Stimulated activated CD8-positive, alpha-beta memory T cell treated with anti-CD3 and anti-CD28 coated beads, Interleukin-4, amount 100 ng/mL, for 1 hour (primary cell): ENCODE measurements at places on chromosomes 4 and X.

GRCh38 chr4:15344041-15344440, 83.8 kb upstream of the C1QTNF7 start:
- DNase-seq: no peak

DNA sequence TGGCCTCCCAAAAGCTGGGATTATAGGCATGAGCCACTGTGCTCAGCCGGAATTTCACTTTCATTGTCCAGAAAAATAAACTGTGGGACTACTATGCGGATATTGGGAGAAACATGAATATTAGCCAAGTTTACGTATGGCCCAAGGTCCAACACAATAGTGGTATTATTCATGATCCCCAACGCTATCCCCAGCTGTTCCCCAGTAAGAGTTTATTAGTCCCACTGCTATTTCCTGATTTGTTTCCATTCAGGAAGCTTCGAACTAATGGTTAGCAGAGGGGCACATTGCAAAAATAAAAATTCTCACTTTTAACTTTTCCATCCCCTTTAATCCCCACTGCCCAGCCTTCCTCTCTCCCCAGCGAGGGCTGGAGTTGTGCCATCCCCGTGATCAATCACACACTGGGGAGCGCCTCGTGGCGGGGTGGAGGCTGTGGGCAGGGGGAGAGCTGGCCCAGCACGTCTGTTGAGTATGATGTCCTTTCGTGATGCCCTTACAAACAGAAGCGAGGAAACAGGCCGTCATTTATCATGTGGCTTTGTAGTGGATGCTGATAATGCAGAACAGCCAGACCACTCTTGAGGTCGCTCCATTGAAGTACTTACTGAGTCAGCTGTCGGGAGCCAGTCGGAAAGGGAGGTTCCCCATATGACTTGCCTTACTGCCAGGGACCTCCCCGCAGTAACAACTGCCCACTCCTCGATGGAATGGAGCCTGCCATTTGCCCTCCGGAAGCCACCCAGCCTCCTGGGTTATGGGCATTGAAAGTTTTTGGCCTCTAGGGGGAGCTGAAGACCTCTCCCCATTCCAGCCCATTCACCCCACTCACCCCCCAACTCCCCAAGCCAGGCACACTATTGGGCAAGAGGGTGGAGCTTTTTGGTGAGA, 117.0 kb downstream of the KDR start:
- DNase-seq: no peak

- DNase-seq: no peak
Observed at GRCh38 chr4:31021008-31021407, 300.8 kb downstream of the PCDH7 start.

DNA sequence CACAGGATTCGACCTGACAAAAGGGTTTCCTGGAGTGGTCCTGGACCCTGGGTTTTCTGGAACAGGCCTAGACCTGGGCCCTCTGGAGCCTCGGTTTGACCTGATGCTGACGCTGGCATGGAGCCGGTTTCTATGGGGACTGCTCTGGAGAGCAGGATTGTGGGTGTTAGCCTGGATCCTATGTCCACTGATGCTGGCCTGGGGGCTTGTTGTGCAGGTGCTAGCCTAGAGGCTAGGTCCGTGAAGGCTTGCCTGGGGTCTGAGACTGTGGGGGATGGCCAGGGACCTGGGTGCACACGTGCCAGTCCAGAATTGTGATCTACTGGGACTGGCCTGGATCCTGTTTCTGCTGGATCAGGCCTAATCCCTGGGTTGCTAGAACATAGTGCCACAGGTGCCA, 173.1 kb downstream of the TMEM47 start:
- no peak for DNase-seq

DNA sequence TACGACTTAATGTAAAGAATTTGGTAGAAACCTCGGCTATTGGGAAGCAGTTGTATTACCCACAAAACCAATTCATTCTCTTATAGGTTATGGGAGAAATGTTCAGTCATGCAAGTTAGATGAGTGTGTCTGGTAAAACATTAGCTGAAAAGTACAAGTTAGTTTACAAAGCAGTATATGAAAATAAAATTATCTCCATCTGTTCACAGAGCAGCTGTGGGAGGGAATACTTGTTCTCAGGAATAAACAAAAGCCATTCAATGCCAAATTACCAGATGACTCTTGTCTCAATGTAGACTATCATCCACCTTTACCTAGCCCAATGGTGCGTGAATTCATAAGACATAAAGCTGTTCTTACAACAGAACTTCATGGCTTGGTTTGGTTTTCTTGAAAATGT, 28.6 kb downstream of the STAP1 start:
- no peak for DNase-seq

DNA sequence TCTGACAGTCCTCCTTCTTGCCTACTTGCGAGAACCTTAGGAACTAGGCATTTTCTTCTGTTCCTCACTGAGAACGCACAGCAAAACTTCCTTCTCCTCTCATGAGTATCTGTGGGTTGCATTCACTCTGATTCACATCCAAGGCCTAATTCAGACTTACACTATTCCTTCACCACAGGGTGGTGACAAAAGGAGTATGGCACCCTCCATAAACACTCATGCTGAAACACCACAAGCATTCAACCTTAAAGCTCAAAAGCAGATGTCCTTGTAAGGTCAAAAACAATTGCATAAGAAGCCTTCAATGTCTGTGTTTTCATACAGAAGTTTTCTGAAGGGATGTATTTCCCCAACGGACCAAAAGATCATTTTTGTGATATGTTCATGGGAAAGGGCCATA, 147.3 kb downstream of the CORIN start:
- DNase-seq: no peak

- DNase-seq: no peak
Observed at GRCh38 chr4:73257651-73258435, 755 bp downstream of the ANKRD17 start.

DNA sequence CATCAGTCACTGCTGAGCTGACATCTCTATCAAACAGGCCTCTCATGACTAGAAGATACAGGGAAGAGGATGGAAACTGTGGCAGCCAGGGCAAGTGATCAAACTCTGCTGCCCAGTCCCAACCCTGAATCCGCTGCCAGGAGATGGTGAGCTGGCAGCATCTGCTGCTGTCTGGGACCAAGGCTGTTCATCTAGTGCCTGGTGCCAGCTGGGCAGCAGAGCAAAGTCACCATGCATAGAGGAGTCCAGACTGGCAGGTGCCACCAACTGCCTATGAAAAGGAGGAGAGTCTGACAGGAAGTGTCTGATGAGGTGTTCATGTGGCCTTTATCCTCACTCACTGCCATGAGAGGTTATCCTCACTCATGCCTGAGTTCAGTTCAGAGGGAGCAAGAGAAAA, 518.9 kb downstream of the MID1IP1 start:
- DNase-seq: no peak

- no peak for DNase-seq
Observed at GRCh38 chr4:122658818-122659295, 38.0 kb upstream of the IL21 start.

DNA sequence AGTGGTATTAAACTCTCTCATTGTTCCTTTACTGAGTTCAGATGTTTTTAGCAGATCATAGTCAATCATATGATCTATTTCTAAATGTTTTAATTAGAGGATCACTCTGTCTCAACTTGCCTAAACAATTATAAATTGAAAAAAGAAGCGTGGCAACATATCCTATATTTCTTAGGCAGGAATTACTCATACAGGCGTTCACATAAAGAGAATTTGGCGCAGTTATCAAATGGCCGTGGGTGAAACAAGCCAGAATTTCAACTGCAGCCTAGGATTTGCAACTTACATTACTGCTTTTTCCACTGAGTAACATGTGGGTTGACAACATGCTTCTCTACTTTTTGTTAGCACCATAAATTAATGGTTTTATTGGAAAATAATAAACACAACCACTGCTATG, 141.3 kb downstream of the CPE start:
- DNase-seq: no peak

GRCh38 chr4:80094191-80094590, 21.2 kb upstream of the ANTXR2 start:
- no peak for DNase-seq

DNA sequence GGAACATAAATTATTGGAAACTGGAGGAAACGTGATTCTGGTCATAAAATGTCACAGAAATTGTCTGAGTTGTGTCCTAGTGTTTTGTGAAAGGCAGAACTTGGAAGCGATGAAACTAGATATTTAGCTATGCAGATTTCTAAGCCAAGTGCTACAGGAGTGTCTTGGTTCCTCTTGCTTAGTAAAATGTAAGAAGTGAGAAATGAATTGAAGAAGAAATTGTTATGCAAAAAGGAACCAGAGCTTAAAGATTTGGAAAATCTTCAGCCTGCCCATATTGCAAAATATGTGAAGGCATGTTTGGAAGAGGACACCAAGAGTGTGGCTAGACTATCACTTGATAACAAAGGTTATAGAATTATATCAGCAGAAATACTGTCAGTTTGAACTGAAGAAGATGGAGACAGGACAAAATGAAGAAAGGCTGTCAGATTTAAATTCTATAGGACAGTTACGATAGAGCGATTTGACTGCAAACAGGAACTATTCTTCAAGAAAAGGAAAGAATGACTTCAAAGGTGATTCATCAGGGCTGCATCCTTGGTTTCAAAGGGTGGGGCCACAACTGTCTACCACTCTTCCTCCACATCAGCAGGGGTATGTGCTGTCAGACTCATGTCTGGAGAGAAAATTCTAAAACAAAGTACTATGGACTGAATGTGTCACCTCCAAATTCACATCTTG, 9.4 kb upstream of the CDS1 start:
- DNase-seq: no peak

- no peak for DNase-seq
Observed at GRCh38 chr4:52265781-52266525, 214.8 kb downstream of the SPATA18 start.

GRCh38 chr4:60923075-60923474, 277.1 kb upstream of the ADGRL3 start:
- DNase-seq: no peak

- DNase-seq: no peak
Observed at GRCh38 chrX:51487960-51488267, 8.5 kb downstream of the NUDT11 start.

DNA sequence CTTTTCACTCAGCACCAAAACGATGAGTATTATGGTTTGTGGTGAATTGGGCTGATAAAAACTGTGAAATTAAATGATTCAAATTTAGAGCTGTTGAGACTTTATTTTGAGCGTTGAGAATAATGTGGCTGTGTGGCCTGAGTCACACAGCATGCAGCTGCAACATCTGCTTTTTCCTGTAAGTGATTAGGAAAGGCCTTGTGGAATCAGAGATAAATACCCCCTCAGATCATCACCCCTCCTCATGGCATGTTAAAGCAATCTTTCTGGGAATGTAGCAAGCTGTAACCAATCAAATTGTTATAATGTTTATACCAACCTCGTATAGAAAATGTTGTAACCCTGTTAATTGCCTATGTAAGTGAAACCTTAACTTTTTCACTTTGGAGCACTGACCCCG, 90.0 kb upstream of the GRPR start:
- no peak for DNase-seq

- no peak for DNase-seq
Observed at GRCh38 chr4:33959519-33959918, 2284.8 kb downstream of the ARAP2 start.

GRCh38 chr4:13599159-13599558, 28.4 kb downstream of the BOD1L1 start:
- no peak for DNase-seq

DNA sequence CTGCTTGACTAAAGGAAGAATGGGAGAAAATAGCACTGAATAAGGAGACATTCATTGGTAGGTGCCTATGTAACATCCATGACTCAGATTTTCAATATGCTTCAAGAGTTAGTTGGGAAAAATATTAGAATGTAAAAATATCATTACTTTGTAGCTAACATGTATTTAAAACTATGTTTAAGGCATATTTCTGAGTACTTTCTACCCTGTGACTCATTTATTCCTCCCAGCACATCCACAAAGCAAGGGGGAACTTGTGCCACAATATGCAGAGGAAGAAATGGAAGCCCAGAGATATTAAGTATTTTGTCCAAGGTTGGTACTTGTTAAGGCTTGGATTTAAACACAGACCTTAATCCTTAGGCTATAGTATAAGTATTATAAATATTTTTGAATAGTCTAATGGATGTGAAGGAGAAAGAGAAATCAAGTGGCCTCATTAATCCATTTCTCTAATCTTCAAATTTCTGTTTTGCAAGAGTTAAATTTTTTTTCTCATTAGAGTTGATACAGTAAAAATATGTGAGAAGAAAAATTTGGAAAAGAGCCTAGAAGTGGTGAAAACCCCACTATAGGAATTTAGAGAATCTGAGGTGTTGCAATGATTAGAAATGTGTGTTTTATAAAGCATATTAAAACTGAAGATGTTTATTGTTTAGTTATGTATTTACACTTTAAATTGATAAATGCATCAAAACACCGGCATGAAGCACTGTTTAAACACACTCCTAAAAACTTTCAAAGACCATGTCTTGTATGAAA, 149.3 kb upstream of the GYPA start:
- no peak for DNase-seq

GRCh38 chr4:52588097-52588496, 71.0 kb downstream of the USP46 start:
- no peak for DNase-seq

- DNase-seq: no peak
Observed at GRCh38 chr4:150479657-150480056, 102.3 kb upstream of the MAB21L2 start.

- no peak for DNase-seq
Observed at GRCh38 chrX:29297171-29297800, 710.0 kb downstream of the IL1RAPL1 start.

DNA sequence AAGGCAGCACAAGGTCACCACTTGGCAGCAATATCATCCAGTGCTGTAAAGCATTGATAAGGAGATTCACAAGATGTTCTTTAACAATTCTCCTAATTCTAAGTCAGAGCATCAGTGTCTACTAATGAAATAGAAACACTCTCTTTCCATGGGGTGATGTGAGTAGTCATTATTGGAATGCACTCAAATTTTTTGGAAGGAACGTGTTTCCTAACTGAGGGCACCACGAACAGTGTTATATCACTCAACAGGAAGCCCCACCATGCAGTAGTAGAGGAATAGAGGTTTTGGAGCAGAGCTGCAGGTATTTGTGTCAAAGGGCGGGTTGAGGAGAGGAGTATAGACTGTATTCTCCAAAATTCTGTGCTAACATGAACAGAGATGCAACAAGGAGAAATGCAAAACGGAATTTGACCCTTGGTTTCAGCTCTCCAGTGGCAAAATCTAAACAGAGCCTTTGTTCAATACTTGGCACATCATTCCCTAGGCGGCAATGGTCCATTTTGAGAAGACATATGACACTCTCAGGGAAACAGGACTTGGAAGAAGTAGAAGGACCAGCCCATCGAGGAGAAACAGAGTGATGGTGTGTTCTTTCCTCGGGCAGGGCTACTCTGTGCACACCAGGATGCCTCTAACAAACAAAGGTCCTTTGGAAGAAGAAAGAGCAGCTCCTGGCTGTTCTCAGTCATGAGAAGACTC, 98.9 kb downstream of the CPEB2 start:
- no peak for DNase-seq
